Osteoblast (primary cell): ENCODE measurements at places on chromosomes 16 and 17. TPM values are rescaled to one million over a fixed set of nuclear protein-coding genes. Genes with fewer than 3 reads are reported as not detected.
A peak's percentile ranks its signal among the peaks of the same experiment; 100 is the strongest.

GRCh38 chr16:81693744-81694303 is 85.3 kb upstream of the PLCG2 start:
- H3K4me3 ChIP-seq: no peak overlapping the region
- peaks cover 9% of the 10 kb centered on the region for H3K36me3 ChIP-seq
- peak overlapping the region; percentile 74 for H3K27ac ChIP-seq
- H3K27me3 ChIP-seq: no peaks in the 10 kb centered on the region
- H3K4me1 ChIP-seq: peaks cover 12% of the 10 kb centered on the region

DNA sequence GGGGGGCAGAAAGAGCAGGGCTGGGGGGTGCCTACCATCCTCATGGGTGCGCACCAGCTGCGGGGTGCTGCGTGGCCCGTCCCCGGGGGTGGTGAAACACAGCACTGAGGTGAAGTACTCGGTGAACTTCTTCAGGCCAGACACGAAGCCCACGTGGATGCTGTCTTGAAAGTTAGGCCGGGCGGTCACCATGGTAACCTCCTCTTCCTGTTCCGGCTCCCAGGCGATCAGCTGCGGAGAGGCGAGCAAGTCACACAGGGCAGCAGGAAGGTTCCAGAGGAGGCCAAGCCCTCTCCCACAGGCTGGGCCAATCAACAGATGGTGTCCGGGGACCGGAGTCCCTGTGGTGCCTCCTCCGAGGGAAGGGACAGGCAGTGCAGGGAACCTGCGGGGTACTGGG is 90.1 kb upstream of the CDC42EP4 start:
- DNase-seq: peak; percentile 79
- H3K36me3 ChIP-seq: no peaks in the 10 kb centered on the region
- H3K4me1 ChIP-seq: peaks cover 3% of the 10 kb centered on the region
- H3K27me3 ChIP-seq: peaks cover 8% of the 10 kb centered on the region
- no peak overlapping the region for H3K27ac ChIP-seq

DNA sequence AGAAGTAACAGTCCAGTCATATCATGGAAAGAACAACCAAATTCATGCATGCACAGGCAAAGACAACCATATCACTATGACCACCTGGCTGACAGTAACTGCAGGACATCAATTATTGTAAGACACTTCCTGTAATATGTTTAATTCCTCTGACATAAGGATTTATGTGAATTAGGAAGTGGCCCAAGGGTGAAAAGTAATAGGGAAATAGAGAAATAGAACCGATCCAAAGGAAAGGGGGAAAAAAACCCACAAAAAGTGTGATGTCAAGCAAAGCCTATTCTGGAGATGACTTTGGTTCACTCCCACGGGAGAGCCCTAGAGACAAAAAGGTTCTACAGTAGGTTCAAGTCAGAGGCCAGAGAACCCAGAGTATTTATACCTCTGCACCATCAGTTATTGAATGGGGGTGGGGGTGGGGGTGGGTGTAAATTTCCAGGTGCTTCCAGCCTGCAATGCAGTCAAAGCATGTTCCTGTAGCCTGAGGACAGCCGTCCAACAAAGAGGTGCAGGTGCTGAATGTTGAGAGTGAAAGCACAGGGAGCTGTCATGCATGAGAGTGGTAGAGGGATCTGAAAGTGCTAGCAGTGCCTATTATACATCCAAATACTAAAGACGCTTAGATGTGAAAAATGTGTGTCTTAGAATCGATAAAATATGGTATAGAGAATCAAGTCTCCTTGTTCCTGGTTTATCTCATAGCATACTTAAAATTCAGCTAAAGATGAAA is 95.6 kb upstream of the HLF start:
- H3K4me3 ChIP-seq: no peak overlapping the region
- no peaks in the 10 kb centered on the region for H3K36me3 ChIP-seq
- H3K4me1 ChIP-seq: no peaks in the 10 kb centered on the region
- H3K27ac ChIP-seq: no peak overlapping the region
- peak; percentile 43 for DNase-seq
- H3K27me3 ChIP-seq: no peaks in the 10 kb centered on the region

- H3K4me1 ChIP-seq: peaks cover 16% of the 10 kb centered on the region
- no peaks in the 10 kb centered on the region for H3K27me3 ChIP-seq
- no peak for DNase-seq
- no peaks in the 10 kb centered on the region for H3K36me3 ChIP-seq
- no peak overlapping the region for H3K27ac ChIP-seq
- no peak overlapping the region for H3K4me3 ChIP-seq
These were observed 267.9 kb downstream of the CPPED1 start for GRCh38 chr16:12535535-12536411.

- no peaks in the 10 kb centered on the region for H3K27me3 ChIP-seq
- H3K4me3 ChIP-seq: no peak overlapping the region
- no peak for DNase-seq
- H3K36me3 ChIP-seq: no peaks in the 10 kb centered on the region
These were observed 86.6 kb downstream of the C16orf95 start for GRCh38 chr16:87230571-87230970.

Gene FNDC8
- total RNA-seq: not detected in 2 replicates

Gene AANAT
- not detected in 2 replicates for total RNA-seq
